ENCODE measurements at places on chromosomes 5 and 9.

GRCh38 chr9:127504887-127505251 lies 53.6 kb downstream of the LRSAM1 start:
- no peak for DNase-seq

- no peak for DNase-seq
Observed at GRCh38 chr5:8756498-8757084, 789.3 kb downstream of the SEMA5A start.

DNA sequence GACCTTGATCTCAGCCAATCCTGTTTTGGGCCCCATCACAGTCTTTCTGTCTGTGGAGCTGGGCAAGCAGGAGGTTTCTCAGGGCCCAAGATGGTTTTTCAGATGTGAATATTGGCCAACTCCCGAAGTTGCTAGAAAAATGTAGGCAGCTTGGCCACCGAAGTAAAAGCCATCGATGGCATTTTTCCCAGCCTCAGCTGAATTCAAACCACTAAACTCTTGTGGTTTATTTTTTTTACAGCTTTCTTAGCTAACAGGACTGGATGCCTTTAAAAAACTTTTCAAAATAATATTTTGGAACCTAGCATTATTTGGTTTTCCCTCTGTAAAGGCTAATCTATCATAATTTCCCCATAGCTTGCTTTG lies 102.5 kb upstream of the ERCC6L2 start:
- DNase-seq: no peak

DNA sequence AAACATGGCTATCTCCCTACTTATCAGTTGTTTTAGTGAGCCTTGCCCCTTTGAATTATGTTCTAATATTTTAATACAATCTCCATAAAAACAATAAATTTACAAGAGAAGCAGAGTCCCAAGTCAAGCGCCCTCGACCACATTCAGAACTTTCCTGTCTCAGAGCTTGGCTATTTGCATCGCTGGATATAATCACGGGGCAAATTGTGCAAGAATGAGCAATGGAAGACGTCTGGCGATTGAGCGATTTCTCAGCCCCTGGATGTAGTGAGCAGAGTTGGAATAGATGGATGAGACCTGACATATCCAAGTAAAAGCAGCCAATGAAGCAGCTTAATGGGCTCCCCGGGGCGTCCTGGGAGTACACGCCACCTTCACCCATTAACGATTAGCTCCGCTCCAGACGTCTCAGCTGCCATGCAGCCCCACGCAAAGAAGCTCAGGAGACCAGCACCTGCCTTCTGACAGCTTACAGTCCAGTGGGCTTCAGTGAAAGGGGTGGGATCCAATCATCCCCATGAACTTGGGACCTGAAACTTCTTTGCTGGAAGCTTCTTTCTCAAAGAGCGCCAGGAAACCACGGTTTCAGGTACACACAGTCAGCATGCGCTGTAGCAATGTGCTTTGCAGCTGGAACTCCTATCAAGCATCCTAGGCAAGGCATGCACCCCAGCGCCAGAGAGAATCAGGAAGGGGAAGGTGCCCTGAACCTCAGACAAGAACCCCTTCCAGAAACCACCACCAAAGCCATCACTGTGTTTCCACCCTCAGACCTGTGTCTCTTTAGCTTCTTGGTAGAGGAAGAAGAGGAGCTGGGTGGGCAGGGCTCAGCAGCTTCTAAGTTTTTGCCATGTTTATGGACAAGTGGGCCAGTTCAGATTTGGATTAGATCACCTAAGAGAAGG lies 92.0 kb upstream of the IRX4 start:
- DNase-seq: no peak

GRCh38 chr5:121024416-121025311 lies 560.6 kb downstream of the PRR16 start:
- no peak for DNase-seq

GRCh38 chr5:116880150-116880549 lies 305.5 kb upstream of the SEMA6A start:
- no peak for DNase-seq

GRCh38 chr5:131999441-132000240 lies 11.8 kb downstream of the ACSL6 start:
- no peak for DNase-seq

DNA sequence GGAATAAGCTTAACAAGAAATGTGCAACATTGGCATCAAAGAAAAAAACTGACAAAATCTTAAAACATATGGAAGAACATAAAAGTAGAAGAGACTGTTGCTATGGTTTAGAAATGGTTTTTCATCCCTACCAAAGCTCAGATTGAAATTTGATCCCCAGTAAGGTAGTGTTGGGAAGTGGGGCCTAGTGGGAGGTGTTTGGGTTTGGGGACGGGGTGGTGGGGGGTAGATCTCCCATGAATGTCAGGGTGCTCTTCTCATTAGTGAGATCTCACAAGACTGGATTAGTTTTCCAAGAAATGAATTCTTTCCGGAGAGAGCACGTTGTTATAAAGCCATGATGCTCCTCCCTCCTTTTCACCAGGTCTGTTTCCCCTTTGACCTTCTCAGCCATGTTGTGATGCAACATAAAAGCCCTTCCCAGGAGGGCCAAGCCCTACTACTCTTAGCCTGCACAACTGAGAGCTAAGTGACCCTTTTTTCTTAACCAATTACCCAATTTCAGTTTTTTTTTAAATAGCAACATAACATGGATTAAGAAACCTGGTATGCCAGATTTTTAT lies 10.6 kb downstream of the TMEM167A start:
- no peak for DNase-seq

- no peak for DNase-seq
Observed at GRCh38 chr9:693201-694091, 148.1 kb upstream of the DMRT1 start.
